Breast epithelium (tissue), 4 donors: ENCODE measurements at places on chromosomes 16 and 17. TPM values are rescaled to one million over a fixed set of nuclear protein-coding genes. Genes with fewer than 3 reads are reported as not detected.

MARVELD3 gene
- 11.8 TPM for total RNA-seq

DNA sequence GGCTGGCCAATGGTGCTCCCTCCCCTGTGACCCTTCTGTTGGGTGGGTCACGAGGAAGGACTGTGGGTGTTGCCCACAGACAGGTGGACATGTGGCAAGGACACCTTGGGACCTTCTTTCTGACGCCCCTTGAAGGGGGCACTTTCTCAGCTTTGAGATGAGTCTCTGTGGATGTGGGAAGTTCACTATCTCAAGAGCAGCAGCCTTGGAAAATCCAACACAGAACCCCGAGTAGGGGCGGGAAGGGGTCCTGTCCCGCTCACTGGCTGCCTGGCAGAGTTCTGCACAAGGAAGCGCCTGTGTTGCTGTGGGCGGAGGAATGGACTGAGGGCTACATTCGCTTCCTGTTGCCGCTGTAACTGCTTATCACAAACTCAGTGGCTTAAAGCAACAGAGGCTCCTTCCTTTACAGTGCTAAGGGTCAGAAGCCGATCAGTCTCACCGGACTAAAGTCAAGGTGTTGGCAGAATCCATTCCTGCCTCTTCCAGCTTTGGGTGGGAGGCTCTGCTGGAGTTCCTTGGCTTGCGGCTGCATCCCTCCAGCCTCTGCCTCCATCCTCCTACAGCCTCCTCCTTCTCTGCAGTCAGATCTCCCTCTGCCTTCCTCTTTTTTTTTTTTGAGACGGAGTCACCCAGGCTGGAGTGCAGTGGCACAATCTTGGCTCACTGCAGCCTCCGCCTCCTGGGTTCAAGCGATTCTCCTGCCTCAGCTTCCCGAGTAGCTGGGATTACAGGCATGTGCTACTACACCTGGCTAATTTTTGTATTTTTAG lies 305.2 kb downstream of the SEC14L1 start:
- DNase-seq, result no peak

- no peak for DNase-seq
These were observed 239.0 kb downstream of the SNX29 start for GRCh38 chr16:12215277-12216105.

- no peak for DNase-seq
These were observed 553.2 kb downstream of the MAF start for GRCh38 chr16:79047337-79047736.

DNA sequence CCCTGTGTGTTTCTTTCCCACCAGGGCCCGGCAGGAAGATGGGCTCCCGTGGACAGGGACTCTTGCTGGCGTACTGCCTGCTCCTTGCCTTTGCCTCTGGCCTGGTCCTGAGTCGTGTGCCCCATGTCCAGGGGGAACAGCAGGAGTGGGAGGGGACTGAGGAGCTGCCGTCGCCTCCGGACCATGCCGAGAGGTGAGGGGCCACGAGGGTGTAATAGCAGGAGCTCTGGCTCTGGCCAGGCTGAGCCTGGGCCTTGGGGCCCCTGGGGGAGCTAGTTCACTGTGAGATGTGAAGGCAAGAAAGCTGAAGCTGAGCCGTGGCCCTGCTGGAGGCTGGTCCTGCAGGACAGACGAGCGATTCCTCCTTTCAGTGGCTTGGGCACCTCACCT lies 20.0 kb downstream of the C1QTNF1 start:
- no peak for DNase-seq
